Activated CD4-positive, alpha-beta T cell treated with anti-CD3 and anti-CD28 coated beads for 36 hours (primary cell): ENCODE measurements at places on chromosomes 5 and 9. TPM values are rescaled to one million over a fixed set of nuclear protein-coding genes. Genes with fewer than 3 reads are reported as not detected.

Gene GNA14
- total RNA-seq = 0.54 TPM

- DNase-seq = no peak
Measured at GRCh38 chr9:16771356-16771755, 99.1 kb downstream of the BNC2 start.

DNA sequence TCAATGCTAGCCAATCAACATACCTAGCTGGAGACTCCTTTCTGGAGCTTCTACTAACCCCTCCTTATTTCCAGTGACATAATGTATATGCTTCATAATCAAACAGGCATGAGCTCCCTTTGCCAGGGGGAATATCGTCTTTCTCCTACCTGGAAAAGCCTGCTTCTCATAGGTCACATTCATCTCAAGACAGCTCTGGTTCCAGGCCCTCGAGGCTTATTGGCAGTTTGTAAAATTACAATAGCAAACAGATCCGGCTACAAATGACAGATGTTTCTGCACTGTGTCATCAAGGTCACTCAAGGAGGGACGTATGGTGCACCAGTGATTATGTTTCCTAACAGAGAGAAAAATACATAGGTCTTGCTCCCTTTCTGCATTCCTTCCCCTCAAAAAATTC lies 140.0 kb downstream of the SAXO1 start:
- DNase-seq = no peak

Gene C1QTNF2
- not detected for total RNA-seq

DNA sequence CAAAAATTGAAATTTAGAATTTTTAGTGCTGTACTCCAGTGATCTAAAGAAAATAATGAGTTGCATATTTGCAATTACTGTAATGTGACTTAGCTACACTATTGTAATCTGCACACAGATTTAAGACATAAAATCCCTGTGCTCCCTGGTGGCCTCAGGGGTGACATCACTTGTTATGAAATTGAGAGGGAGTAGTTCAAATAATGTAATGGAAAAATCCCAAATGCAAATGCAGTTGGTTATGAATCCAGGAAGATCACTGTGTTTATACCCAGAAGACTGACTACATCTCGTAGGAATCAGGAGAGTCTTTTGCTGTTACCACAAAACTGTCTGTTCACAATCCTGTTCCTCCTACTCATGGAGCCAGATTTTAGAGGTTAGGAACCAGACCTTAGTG lies 178.7 kb upstream of the FBXL17 start:
- no peak for DNase-seq

DNA sequence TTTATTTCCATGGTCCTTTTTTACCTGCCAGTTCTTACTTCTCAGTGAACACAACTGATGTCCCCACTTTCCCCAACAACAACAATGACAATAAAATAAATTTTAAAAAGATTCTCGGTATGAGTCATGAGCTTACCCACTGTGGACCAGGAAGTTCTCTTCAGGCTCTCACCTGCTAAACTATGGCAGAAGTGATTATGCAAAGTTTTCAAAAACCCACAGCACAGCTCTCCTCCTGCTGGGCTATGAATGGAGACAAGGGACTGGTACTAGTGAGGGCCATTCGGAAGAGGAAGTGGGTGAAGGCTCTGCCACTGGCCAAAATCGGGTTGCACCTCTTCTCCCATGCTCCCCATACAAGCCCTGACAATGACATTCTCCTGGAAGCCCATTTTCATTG lies 429.4 kb downstream of the PIK3R1 start:
- no peak for DNase-seq

- no peak for DNase-seq
Measured at GRCh38 chr9:100637787-100638186, 59.9 kb downstream of the CAVIN4 start.

DNA sequence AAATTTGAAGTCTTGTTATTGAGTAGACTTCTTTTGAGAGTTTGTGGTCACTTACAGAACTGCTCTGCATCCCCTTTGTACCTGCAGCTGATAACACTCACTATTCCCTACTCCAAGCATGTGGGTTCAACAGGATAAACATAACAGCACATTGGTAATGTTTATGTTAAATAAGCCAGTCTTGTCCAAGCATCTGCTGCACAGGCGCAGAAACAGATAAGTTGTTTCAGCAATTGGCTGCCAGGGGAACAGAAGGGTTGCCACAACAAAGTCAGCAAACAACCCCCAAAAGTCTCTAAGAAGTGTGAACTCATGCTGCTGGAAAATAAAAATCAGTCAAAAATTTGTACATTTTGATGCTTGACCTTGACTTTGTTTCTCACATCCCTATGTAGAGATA lies 174.6 kb downstream of the GDNF start:
- DNase-seq = no peak

Gene TLE1
- 0.23 TPM for total RNA-seq

GRCh38 chr5:8585230-8586018 lies 716.5 kb downstream of the MTRR start:
- no peak for DNase-seq

DNA sequence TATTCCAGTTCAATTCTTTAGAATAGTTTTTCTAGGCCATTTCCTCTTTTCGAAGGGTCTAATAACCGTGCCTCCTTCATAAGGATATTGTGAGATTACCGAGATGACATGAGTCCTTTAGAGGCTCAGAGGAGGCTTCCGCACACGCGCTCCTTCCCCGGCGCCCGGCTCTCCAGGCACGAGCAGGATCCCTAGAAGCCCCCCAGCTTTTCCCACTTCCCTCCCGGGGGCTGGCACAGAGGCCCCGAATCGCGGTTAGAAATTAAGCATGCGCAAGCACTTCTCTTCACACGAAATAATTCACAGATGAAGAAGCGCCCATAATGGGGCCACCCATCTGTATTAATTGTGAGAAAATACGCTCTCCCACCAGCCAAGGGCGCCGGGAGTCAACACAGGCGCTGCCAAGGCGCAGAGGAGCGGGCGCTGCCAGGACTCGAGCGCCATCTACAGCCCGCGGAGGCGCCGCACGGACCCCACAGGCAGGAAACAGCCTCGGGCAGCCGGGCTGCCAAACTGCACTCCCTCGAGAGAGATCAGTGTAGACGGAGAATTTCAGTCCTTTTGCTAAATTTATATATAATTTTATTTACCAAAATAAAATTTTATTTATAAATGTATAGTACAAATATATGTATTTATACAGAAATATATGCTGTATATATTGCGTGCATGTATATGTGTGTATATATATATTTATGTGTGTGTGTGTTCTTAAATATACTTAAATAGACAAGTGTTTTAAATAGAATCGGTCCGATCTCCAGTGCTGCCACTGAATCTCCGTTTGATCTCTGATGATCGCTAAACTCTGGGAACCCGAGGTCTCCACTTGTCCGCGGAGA lies 258.1 kb upstream of the NFIL3 start:
- peak; percentile 88 for DNase-seq
